Sigmoid colon (tissue), 7 donors: ENCODE measurements at places on chromosomes 3 and 15. TPM values are rescaled to one million over a fixed set of nuclear protein-coding genes. Genes with fewer than 3 reads are reported as not detected.

- no peak for DNase-seq
Observed at GRCh38 chr3:83460052-83460451, 1498.7 kb upstream of the CADM2 start.

The VEPH1 gene
- 0.82 TPM for total RNA-seq

- DNase-seq = no peak
Observed at GRCh38 chr3:49910409-49911123, 6.9 kb upstream of the MST1R start.

The TRPM7 gene
- 32.2 TPM for total RNA-seq

- no peak for DNase-seq
Observed at GRCh38 chr3:124014366-124014942, 22.5 kb upstream of the ROPN1 start.

The GABRR3 gene
- not detected for total RNA-seq

The PCNP gene
- 178 TPM for total RNA-seq

The ZDHHC23 gene
- 1.4 TPM for total RNA-seq

DNA sequence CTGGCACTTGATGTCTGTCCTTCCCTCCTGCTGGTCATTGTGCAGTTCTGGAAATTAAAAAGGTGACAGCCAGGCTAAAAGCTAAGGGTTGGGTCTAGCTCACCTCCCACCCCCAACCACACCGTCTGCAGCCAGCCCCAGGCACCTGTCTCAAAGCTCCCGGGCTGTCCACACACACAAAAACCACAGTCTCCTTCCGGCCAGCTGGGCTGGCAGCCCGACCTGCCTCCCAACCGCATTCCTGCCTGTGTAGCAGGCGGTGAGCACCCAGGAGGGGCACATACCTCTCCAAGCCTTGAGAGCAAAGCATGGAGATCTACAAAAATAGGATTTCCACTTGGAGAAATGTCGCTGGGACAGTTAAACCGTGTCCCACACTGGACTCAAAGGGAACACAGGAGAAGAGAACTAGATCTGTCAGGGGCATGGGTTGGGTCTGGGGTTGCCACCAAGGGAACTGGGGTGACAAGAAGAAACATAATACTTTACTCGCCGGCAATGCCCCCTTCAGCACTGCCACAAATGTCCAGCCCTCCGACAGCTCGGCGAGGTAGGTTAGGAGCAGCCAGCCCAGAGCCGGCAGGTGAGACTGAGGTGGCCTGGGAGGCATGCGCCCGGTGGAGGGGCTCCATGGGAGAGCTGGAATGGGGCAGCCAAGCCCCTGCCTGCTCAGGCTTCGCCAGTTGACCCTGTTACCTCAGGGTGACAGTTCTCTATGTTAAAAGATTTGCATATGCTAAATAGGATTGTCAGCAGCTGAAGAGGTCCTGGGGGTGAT is 52.2 kb downstream of the EXOG start:
- no peak for DNase-seq

The RBP2 gene
- not detected for total RNA-seq

DNA sequence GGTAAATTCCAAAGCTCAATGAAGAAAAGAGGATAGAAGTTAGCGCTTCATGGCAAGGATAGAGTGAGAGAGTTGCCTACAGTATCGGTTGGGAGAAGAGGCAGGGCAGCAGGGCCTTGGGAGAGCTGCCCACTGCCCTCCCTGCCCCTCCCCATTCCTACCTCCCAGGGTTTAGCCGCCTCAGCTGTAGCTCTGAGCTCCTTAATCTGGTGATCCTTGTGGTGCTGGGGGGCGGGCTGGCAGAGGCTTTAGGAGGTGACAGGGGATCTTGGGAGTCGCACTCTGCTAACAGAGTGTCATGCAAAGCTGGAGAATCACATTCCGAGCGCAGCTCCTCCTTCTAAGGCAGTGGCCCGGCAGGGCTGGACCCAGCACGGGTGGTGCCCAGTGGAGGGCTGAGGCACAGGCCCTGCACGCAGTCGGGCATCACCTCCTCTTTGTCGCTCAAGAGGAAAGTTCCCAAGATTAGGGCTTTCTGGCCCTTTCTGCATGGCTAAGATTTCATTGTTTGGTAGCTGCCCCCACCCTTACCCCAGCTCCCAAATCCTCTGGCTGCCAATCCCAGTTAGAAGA is 57.1 kb upstream of the POLG start:
- no peak for DNase-seq

The EFHB gene
- total RNA-seq = 0.41 TPM

DNA sequence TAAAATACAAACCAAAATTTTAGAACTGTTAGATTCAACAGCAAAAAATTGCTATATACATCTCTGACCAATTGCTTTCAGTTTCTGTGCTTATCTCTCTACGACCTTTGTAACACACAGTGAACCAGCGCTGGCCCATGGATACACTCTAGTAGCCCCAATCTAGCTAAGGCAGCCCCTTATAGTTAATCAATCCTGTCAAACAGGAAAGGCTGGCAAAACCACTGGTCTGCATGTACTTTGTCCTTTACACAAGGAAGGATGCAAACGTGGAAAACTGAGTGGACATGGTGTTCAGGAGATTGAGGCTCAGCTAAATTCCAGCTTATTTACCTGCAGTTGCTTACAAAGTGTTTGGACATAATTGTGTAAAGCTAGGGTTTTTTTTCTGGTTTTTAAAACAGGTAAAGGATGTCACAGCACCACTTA is 25.9 kb downstream of the ADGRG7 start:
- DNase-seq = no peak

DNA sequence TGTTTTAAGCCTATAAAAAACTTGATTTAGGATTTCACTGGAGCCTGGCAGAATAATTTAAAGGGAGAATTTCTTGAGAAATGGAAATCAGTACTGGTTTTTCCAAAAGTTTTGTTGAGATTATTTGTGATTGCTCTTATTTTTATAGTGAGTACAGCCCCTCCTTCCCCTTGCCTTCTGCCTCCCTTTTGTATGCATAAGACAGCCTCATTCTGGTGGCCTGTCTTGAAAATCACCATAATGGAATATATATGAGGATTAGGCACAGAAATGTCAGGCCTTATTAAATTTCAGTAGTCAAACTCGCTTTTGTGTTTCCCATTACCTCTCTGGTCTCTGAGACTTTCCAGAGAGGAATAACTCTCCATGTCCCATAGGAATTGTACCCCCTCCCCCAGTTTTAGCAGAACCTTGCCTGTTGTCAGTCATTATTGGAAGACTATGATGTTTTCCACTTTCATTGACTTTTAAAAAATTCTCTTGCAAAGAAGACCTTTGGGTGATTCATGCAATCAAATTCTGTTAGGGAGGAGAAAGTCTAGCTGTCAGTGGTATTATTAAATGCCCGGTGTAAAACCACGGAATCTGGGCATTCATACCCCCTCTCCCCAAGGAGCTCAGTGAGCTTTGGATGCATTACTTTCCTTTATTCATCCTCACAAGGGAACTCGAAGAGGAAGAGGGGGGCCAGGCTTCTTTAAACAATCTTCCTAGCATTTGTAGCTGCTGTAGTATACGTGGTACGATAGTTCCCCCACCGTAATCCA is 171.6 kb upstream of the TSC22D2 start:
- DNase-seq = no peak

- no peak for DNase-seq
Observed at GRCh38 chr3:14467814-14468620, 65.6 kb downstream of the SLC6A6 start.

The TRAT1 gene
- 0.27 TPM for total RNA-seq

DNA sequence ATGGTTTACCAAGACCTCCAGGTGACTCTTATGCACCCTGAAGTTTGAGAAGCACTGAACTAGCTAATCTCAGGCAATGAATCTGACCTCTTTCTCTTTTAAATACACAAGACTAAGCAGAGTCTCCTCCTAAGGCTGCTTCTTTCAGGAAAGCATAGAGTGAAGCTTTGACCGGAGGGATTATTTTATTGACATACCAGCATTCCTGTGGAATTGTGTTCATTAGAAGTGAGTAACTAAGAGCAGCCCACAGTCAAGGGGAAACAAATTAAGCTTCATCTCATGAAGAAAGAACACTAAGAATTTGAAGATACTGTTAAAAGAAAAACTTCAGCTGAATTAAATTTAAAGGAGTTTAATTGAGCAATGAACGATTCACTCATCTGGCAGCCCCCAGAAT is 963.5 kb downstream of the NTRK3 start:
- no peak for DNase-seq

The TMCO5A gene
- not detected for total RNA-seq

DNA sequence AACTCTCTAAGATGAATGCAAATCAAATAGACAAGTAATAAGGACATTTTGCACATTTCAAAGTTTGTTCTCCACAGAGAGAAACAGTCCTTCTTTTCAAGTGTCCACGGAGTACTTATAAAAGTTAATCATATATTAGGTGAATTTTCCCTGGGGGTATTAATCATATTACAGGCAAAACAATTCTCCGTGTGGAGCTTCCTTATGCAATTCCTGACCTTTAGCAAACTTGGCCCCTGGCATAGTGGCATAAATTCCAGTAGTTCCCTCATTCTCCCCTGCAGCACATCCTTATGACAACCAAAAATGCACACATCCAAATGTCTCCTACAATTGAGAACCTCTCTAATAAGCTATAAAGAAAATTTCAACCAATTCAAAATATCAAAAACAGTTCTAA is 34.4 kb downstream of the FSIP1 start:
- no peak for DNase-seq

- no peak for DNase-seq
Observed at GRCh38 chr3:169344465-169344864, 319.0 kb downstream of the MECOM start.

The SECISBP2L gene
- total RNA-seq = 34.1 TPM

DNA sequence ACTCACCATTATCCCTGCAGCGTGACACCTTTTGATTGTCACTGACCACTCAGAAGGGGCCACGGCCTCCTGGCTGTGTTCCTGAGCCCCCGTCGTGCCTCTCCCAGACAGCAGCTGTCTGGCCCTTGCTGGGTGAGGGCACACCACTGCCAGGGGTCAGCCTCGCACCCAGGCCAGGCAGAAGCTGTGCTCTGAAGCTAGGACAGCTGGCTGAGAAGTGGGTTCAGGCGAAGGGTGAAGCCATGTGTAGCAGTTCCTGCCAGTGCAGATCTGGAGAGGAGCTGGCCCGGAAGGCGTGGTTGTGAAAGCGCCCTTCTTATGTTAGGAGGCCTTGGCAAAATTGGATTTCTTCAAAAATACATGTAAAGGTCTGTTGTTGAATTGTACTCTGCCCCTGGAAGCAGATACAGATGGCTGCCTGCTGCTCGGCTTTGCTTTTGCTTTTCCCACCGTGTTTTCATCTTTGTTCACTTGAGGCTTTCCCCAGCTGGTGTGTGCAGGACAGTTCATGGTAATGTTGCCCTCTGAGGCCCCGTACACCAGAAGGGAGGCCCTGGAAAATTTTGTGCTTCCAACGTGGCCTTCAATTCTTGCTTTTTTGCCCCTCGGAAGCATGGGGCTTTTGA is 49.1 kb downstream of the KLHL25 start:
- peak; percentile 57 for DNase-seq

GRCh38 chr3:10333349-10333650 is 12.4 kb upstream of the SEC13 start:
- no peak for DNase-seq

The GP5 gene
- total RNA-seq = not detected

GRCh38 chr15:40754574-40754882 is 526 bp downstream of the RMDN3 start:
- no peak for DNase-seq

The AGBL1 gene
- total RNA-seq = 0.16 TPM

The C2CD4A gene
- total RNA-seq = not detected

The ROPN1 gene
- not detected for total RNA-seq

The COL6A6 gene
- not detected for total RNA-seq

- DNase-seq = no peak
Observed at GRCh38 chr3:194537732-194538247, 51.0 kb upstream of the ATP13A3 start.

- DNase-seq = no peak
Observed at GRCh38 chr3:69660631-69661030, 78.6 kb upstream of the MITF start.

The NMB gene
- total RNA-seq = 3.0 TPM

DNA sequence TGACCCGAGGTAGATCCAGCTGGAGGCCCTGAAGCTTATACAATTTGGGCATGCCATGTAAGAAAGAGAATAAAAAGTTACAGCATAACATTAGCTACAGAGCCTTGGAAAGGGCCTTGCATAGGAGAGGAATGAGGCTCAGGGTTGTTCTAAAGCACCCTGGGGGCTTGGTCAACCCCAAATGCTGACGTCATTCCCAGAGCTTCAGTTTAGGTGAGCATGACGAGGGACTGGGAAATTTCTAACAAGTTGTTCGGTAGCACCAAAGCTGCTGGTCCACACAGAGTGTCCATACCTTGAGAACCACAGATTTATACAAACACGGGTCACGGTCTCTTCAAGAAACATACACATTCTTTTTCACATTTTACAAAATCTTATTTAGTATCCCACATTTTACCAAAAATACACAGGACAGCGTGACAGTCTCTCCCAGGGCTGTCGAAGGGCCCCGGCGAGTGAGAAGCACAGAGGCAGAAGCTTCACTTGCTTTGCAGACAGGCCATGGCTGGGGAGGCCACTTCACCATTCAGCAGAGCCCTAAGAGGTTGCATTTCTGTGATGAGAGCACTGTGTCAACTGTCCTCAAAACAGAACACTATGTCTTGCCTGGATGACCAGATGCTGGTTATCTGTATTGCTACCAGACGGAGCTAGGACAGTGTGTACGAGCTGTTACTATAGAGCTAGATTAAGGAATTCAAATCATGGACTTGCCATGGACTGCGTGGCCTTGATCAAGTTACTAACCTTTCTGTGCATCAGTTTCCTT is 68.2 kb upstream of the ARRDC4 start:
- DNase-seq = no peak

The GOLGA8T gene
- not detected for total RNA-seq

The RFX7 gene
- 7.8 TPM for total RNA-seq

GRCh38 chr15:85540085-85540797 is 159.8 kb downstream of the AKAP13 start:
- no peak for DNase-seq

DNA sequence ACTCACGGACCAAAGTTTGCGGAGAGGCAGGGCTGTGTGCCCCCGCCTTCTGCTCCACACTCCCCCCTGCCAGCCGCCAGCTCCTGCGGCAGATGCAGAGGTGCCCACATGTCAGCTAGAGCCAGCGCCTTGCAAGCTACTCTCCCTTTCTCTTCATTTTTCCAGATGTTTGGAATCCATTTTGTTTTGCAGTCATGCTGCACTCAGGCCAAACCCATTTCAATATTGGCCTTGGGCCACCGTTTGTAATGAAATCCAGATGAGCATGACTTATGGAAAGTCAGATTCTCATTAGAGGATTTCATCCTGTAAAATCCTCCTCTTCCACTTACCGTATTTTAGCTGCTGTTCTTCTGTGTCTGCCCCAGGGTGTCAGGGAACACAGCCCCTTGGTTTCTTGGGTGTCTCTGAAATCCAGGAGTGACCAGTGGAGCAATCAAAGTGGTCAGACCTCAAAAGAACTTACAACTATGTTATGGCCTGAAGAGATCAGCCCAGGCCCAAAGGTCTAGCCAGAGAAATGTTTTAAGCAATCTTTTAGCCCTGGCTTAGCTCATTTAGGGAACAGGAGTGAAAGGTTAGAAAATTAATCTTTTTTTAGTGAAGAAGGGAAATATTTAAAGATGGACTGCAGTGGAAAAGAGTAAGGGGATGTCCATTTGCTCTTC is 65.8 kb downstream of the AAGAB start:
- DNase-seq = peak; percentile 88
